ENCODE measurements at places on chromosomes 5 and 9.

- DNase-seq, result no peak
These were observed 62.0 kb downstream of the ANKH start for GRCh38 chr5:14809369-14810155.

DNA sequence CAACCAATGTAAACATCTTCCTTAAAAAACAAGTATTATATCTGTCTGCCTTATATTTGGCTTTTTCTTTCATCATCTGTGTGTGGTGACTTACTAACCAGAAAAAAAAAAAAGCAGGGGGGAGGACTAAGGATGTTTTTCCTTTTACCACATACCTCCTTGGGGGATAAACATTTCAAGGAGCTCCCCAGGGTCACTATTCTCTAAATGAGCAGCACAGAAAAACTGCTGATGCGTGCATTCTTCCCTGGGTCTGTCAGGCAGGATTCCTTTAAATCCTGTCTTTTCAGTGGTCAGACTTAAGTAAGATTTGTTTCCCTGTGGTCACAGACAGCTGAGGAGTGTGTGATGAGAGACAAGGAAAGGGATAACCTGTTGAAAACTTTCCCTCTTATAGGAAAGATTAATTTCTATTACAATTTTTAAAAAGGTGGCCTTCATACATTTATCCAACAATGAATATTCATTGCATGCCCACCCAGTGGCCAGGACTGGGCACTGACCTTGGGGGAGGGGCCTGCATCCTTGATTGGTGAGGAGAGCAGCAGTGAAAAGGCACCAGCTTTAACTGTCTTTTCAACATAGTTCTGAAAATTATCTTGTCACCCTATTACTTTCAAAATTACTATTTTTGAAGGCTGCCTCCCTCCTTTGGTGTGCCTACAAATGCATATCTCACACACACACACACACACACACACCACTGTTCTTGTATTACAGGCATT, 123.1 kb downstream of the TLE4 start:
- no peak for DNase-seq

DNA sequence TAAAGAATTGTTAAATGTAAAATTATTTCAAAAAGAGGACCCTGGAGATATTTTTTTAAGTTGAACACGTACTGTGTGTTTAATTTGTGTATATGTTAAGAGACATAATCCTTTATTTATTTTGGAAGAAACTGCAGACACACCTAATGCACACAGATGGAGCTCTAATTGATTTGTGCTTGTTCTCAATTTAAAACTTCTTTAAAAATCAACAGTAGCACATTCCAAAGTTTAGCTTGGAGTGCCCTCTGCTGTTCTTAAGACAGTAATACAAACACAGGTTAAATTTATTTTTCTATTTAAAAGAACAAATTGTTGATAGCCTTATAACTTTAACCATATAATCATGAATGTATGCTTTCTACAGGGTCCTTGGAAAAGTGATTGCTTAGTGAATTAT, 277.6 kb upstream of the ADAMTS16 start:
- DNase-seq, result peak; percentile 64

- DNase-seq, result no peak
These were observed 6.6 kb downstream of the FBP1 start for GRCh38 chr9:94632737-94633136.

DNA sequence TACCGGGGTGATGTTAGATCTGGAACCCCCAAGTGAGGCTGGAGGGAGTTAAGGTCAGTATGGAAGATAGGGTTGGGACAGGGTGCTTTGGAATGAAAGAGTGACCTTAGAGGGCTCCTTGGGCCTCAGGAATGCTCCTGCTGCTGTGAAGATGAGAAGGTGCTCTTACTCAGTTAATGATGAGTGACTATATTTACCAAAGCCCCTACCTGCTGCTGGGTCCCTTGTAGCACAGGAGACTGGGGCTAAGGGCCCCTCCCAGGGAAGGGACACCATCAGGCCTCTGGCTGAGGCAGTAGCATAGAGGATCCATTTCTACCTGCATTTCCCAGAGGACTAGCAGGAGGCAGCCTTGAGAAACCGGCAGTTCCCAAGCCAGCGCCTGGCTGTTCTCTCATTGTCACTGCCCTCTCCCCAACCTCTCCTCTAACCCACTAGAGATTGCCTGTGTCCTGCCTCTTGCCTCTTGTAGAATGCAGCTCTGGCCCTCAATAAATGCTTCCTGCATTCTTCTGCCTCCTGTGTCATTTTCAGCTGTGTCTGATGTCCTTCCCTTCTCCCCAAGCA, 2.3 kb upstream of the MYOZ3 start:
- no peak for DNase-seq

DNA sequence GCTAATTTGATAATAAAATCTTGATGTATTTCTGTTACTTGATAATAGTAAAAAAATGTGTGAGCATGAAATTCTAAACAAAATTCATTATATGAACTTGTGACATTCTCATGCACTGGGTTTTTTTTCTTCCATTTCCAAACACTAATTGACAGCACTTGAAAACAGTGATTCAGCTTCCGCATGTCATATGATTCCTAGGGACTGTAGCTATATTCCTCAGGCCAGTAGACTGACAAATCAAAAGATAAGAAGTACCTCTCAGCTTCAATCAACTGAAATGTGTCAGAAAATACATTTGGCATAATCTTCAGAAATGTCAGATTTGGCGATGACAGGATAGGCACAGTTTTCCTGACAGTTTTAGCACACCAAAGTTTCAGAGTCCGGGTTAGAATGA, 52.5 kb downstream of the EFNA5 start:
- DNase-seq, result no peak

GRCh38 chr9:130791303-130791894, 43.7 kb upstream of the ABL1 start:
- DNase-seq, result no peak

- no peak for DNase-seq
These were observed 15.8 kb downstream of the MARCHF3 start for GRCh38 chr5:127014573-127014972.

- DNase-seq, result no peak
These were observed 113.9 kb downstream of the ARRDC3 start for GRCh38 chr5:91269198-91269597.

GRCh38 chr5:35789732-35790456, 66.8 kb upstream of the IL7R start:
- no peak for DNase-seq

- DNase-seq, result no peak
These were observed 16.6 kb downstream of the ATOX1 start for GRCh38 chr5:151741678-151742423.

DNA sequence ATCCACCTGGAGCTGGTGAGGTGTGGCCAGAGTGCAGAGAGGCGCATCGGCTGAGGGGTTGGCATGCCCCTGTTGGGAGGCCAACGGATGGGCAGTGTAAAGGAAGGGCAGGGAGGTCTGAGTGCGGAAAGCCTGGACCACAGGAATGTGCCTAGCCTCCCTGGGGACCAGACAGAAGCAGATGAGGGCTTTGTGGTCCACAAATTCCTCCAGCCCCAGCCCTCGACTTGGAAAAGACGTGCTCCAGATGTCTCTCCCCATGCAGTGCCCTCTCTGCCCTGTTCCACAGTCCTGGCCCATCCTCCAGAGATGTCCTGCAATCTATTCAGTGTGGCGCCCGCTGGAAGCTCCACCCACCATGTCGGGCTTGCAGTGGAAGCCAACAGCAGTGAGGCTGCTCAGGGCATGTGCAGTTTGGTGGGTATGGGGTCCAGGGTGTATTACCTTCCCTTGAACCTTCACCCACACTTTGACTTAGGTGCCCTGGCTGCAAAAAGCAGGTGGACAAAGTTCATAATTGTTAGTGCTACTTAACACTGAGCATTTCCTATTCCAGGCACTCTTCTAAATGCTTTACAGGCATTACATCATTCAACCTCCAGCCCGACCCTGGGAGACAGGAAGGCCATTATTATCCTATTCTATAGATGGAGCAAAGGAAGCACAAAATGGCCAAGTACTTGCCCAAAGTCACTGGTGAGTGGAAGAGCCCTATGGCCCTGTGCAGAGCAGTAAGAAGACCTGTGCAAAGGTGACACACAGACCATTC, 120.2 kb upstream of the SLC25A48 start:
- DNase-seq, result no peak

- DNase-seq, result no peak
These were observed 37.0 kb upstream of the SAP30L start for GRCh38 chr5:154408811-154409210.

DNA sequence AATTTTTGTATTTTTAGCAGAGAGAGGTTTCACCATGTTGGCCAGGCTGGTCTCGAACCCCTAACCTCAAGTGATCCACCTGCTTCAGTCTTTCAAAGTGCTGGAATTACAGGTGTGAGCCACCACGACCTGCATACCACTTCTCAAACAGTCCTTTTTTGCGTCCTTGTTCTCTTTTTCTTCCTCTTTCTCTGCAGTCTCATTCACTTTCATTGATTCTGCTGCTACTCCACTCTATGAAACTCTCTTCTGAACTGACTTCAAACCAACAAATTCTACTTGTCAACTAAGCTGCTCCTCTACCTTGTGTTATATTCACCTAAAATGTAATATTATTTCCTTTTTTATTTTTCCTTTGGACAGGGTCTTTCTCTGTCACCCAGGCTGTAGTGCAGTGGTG, 7.9 kb downstream of the NSD1 start:
- no peak for DNase-seq

DNA sequence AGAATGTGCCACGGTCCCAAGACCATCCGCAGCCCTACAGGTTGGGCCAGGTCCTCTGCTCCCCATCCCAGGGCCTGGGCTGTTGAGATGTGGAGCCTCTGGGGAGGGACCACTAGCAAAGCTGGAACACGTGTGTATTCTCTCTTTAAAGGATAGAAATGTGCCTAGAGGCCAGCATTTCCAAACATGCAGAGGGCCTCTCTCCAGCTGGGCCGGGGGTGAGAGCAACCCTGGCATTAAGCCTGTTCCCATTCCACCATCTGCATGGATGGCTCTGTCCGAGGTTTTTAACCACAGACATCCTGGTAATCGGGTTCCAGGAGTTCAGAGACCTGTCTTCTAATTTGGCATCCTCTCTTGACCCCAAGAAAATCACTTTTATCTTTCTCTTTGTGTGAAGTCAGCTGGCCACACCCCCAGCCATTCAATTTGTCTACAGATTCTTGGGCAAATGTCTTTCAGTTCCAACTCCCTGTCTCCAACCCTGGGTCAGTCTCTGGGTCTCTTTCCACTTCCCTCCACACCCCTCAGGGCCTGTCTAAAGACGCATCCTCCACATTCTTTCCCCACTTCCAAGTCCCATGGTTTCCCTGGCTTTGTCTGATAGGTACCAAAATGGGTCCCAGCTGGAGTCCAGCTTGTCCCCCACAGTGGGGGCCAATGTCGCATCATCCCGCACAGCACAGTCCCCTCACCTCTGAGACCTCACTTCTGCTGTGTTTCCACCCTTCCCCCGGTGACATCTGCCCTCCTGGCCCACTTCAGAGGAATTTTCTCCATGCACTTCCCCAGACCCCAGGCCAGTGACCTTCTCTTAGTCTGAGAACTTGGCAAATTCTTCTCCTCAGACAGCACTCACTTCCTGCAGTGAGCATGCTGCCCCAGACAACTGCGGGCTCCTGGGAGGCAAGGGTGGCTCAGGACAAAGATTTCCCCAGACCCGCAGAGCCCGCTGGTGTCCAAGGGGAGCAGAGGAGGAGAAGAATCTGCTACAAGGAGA, 56.8 kb downstream of the PTPDC1 start:
- DNase-seq, result no peak

- DNase-seq, result no peak
These were observed 42.9 kb downstream of the GPBP1 start for GRCh38 chr5:57216714-57217113.

DNA sequence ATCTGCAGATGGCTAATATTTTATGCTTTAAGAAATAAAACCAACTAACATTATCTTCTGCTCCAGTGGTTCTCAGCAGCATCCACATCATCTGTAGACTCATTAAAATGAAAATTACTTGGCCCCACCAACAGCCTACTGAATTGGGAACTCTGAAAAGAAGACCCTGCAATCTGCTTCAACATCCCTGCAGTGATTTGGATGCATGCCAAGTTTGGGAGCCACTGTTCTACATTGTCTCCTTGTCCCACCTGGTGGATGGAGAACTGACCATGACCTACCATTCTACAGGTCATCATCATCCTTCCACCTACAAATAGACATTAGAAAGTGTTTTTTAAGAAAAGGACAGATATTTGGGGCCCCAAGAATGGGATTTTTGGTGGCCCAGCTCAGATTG, 71.1 kb downstream of the ACER2 start:
- DNase-seq, result no peak

DNA sequence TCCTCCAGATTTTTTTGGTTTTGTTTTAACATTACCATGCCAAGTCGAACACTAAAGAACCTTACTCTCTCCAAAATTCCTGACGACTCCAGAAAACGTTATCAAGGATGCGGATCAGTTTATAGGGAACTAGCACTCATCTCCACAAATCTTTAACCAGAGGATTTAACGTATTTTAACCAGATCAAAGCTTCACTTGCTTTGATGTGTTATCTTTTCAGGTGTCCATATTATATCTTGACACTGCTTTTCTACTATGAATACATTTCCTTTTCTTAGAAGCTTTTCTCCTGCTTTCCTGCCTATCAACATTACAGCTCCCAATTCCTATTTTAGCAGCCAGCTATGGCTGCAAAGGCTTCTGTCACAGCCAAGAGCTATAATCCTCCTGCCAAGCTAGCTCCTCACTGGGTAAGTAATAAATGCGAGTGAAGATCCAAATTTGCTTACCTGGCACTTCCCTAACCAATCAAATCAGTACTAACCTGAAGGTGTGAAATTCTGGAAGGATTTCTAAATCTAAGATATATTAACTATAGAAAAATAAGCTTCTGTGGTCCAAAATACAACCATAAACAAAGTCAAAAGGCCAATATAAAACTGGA, 60.2 kb downstream of the CDC14B start:
- DNase-seq, result no peak

DNA sequence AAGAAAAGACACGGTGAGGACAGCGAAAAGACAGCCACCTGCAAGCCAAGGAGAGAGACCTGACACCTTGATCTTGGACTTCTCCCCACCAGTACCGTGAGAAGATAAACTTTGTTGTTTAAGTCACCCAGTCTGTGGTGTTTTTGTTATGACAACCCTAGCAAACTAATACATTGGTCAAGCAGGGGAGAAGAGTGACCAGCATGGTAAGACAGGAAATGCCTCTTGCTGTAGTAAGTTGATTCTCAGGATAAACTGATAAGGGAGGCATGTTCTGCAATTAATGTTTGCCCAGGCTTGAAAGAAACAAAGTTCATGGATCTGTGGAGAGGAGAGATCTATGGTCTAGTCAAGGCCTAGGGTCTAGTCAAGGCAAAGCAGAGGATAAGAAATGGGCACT, 801.2 kb downstream of the MAT2B start:
- DNase-seq, result no peak

GRCh38 chr5:128667152-128667551, 129.1 kb upstream of the FBN2 start:
- DNase-seq, result no peak

DNA sequence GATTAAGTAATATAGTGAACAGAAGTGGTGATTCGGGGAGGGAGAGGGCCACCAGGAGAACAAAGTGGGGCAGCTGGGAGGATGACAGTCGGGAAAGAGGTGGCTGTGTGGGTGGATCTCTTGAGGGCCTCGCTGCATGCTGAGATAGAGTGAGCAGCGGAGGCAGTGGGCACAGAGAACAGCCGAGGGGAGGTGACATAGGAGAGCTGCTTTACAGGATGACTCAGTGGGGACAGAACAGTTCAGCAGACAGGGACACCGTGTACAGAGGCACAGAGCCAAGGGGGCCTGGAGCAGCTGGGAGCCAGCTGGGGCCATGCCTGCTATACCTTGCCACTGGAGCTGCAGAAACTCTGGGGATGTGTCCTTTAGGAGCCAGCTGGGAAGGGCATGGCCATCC, 273.9 kb downstream of the GADD45G start:
- DNase-seq, result peak; percentile 11

- DNase-seq, result no peak
These were observed 341.2 kb upstream of the WWC1 start for GRCh38 chr5:167950126-167950721.

- DNase-seq, result no peak
These were observed 506 bp downstream of the ZBTB6 start for GRCh38 chr9:122912671-122912963.

Data from NCI-H1417 (cell line).